Ascending aorta (tissue), 2 donors: ENCODE measurements at places on chromosomes 3 and 15. TPM values are rescaled to one million over a fixed set of nuclear protein-coding genes. Genes with fewer than 3 reads are reported as not detected.

GRCh38 chr15:64586259-64586870 lies 126.0 kb downstream of the ZNF609 start:
- DNase-seq: no peak

GRCh38 chr3:61522060-61522459 lies 39.3 kb upstream of the PTPRG start:
- no peak for DNase-seq

DNA sequence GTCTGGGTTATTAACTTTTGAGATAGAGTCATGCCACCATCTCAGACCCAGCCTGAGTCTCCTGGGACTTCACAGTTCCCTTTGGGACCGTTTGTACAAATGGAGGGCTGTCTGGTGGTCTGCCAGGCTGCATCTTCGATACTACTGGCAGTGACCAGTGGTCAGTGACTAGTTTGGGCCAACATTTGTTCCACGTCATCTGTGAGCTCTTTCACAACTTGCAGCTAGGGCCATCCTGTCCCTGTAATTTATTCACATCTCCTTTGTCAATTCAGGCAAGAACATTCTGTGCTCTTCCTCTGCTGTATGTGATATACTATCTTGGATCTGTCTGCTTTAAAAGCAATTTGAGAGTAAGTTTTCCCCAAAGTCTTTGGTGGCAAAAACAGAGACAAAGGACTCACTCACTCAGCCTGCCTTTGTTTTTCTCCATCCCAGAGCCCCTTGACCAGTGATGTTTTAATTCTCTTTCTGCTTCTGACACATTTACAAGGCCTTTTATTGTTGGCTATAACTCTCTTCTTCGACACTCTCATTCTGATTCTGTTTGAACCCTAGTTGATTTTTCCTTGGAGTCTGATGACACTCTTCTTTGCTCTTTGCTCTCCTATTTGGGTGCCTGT lies 353.4 kb downstream of the EPHB1 start:
- no peak for DNase-seq

GRCh38 chr15:97761110-97761509 lies 199.4 kb upstream of the ARRDC4 start:
- no peak for DNase-seq

DNA sequence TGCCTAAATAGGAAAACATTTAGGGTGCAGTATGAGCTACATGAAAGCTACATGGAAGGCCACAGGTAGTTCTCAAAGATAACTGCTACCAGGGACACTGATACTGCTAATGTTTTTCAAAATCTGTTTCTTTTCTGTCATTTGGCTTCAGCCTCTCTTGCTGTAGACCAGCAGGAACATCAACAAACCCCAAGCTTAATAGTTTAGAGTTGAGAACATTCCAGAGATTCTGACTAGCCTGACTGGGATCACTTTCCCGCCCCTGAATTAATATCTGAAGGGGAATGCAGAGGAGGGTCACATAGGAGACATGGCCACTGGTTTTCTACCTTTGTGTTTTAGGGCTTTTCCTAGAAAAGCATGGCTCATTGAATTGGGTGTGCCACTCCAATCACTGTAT lies 16.9 kb upstream of the C3orf38 start:
- no peak for DNase-seq

The PPP1R14D gene
- total RNA-seq: not detected

The BCHE gene
- total RNA-seq: not detected
